ENCODE measurements at places on chromosomes 4 and X.

DNA sequence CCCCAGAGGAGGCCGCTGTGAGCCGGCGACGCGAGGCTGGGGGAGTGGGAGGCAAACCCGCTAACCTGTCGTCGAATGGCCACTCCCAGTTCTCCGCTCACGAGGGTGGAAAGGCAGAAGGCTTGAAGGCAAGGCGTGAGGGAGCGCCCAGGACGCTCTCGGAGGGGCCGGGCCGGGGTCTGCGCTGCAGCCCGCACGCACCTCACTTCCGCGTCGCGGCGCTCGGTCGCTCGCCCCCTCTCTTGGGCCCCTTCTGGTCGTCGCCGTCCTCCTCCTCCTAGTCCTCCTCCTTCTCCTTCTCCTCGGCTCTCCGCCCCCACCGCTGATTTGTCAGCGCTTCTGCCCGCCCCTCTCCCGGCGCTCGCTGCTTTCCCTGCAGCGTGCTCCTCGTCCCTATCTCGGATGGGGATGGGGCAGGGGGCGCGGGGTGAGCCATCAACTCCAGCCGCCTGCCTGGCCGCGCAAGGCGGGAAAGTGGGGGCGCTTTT is at the start of gene SNCA:
TSS of gene SNCA (minus strand) at position 265 of the 488 bp plus-strand sequence. CDS start 1,494 bp downstream, outside the sequence.
- DNase-seq, result peak; percentile 57

DNA sequence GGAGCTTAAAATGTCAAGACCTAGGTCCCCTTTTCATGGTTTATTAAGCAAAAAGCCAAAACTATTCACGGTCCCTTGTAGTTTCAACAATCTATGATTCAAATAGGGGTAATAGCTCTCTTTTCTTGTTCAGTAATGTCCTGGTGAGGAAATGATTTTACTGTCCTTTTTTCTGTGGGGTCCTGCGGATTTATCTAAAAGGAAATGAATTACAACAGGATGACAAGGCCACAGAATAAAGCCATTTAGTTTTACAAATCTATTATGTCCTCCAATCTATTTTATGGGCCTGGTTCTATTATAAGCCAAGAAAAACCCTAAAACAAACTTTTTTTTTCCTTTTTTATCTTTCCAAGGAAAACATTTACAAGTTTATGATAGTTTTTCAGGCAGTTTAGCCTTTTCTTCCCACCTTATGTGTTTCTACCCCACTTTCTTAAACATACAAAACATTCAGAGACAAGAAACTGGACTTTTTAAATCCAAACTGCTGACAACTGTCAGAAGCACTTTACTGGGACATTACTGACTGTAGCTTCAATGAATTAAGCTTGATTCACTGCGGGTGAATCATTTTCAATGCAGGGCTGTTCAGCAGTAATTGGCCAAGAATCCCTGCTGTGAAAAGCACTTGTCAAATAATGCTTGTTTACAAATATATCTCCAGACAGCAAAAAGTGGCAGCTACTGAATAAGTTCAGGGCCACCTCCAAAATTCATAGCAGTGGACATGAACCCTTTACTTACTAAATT is 4.3 kb downstream of the EPHA5 start:
- no peak for DNase-seq

- DNase-seq, result no peak
Observed at GRCh38 chr4:145954924-145955339, 16.3 kb upstream of the ZNF827 start.

- no peak for DNase-seq
Observed at GRCh38 chrX:123167621-123168020, 16.5 kb upstream of the GRIA3 start.

DNA sequence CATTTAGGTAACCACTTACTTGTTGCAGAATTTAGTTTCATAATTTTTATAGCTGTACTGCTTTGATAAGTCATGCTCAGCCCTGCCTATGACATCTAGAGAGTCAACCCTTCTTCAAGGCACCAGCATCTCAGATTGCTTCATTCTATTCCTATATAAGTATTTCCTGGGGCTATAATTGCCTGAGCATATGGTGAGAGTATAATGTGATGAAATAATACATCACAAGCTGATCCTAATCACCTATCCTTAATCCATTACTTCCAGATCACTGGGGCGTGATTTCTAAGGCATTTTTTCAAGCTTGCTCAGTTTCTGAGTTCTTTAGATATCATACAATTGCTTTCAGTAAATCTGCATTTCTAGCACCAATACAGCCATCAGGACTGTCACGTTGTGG is 200.0 kb upstream of the NPY2R start:
- DNase-seq, result no peak

- no peak for DNase-seq
Observed at GRCh38 chr4:1247864-1248244, 1.1 kb downstream of the CTBP1 start.

DNA sequence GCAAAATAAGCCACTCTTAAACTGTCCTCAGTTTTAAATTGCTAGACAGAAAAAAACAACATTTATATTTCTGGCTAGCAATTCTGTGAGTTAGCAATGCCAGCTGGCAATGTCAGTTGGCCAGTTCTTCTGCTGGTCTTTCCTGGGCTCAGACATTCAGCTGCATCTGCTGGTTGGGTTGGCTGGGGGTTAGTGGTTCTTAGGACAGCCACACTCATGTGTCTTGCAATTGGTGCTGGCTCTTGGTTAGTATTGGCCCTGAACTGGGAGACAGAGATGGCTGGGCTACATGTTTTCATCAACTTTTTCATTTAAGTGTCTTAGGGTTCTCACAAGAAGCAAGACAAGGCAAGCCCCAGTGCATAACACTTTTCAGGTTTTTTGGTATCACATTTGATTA is 48.0 kb upstream of the PDLIM5 start:
- DNase-seq, result no peak

DNA sequence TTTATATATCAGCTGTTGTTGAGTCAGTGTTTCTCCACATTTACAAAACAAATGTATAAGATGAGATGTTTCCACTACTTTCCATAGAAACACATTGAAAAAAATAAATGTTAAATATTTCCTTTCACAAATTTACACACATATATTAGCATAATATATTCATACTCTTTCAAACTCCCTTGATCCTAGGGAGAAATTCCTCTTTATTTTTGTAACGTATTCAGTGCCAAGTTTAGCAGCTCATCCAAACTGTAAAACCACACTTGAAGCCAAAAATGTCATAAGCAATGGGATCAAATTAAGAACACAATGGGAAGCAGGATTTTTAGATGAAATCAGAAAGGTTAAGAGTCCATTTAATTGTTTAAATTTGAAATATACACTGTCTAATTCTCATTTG is 381.1 kb upstream of the MAD2L1 start:
- DNase-seq, result no peak

- no peak for DNase-seq
Observed at GRCh38 chr4:1871471-1872021, 353 bp downstream of the NSD2 start.
